ENCODE measurements at places on chromosomes 16 and 17. TPM values are rescaled to one million over a fixed set of nuclear protein-coding genes. Genes with fewer than 3 reads are reported as not detected.

Gene NPIPB4
- total RNA-seq = 3.7 TPM

Gene ARHGAP23
- 56.4 TPM for total RNA-seq

Gene TBX6
- not detected for total RNA-seq

Gene PABPN1L
- total RNA-seq = not detected

DNA sequence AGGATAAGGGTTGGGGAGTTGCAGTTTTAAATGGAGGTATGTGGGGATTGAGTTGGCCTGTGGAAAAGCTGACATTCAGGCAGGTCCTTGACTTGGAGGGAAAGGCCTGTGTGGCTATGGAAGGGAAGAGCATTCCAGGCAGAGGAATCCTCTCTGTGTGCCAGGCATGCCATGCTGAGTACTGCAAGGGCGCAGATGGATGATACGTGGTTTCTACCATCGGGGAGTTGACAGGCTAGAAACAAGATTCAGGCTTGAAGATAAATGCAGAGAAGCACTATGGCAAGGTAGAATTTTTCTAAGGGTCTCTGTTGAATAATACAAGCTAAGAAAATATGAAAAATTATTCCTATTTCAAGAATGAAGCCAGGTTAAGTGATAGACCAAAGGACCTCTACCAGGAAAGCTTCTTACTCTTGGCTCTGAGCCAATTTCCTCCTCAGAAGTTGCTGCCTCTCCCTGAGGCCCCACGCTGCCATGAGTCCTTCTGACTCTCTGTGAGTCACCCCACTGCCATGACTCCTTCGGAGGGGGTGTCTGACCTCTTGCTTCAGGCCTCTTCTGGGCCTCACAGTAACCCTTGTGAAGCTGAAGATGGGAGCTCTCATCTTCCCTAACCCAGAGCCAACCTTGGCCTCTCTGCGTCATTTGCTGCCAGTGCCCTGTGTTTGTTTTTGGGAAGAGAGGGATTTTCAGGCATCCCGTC is 75.8 kb downstream of the WNT3 start:
- DNase-seq = peak; percentile 65
- no peak overlapping the region for H3K27ac ChIP-seq
- H3K27me3 ChIP-seq = no peaks in the 10 kb centered on the region

- no peaks in the 10 kb centered on the region for H3K27me3 ChIP-seq
- peaks cover 19% of the 10 kb centered on the region for H3K4me1 ChIP-seq
- H3K36me3 ChIP-seq = peaks cover 8% of the 10 kb centered on the region
- DNase-seq = no peak
- no peak overlapping the region for H3K27ac ChIP-seq
These were observed 61.2 kb downstream of the CLEC16A start for GRCh38 chr16:11005611-11005975.

GRCh38 chr17:81302861-81303333 is 7.8 kb upstream of the SLC38A10 start:
- no peak overlapping the region for H3K4me3 ChIP-seq
- no peaks in the 10 kb centered on the region for H3K36me3 ChIP-seq
- no peaks in the 10 kb centered on the region for H3K4me1 ChIP-seq
